ENCODE measurements at places on chromosomes 11 and 22.
A peak's percentile ranks its signal among the peaks of the same experiment; 100 is the strongest.

- DNase-seq: no peak
These were observed 37.0 kb upstream of the MICAL2 start for GRCh38 chr11:12073436-12073835.

DNA sequence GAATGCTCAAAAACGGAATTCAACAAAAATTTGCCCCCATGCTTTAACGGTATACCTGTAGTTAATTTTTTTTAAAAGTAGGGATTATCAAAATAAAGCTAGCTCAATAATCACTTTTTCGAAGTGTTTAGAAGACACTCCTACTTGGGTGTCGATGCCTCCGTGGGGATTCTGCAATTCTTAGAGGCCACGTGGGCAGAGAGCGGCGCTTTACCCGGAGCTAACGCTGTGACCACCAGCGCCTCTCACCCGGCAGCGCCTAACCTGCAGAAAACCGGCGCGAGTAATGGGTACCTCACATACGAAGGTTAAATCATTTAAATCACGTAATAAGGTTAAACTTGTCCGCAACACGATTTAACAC, 583 bp downstream of the TAF1D start:
- DNase-seq: peak; percentile 58

GRCh38 chr11:40185793-40186192, 1273.7 kb downstream of the LRRC4C start:
- no peak for DNase-seq

DNA sequence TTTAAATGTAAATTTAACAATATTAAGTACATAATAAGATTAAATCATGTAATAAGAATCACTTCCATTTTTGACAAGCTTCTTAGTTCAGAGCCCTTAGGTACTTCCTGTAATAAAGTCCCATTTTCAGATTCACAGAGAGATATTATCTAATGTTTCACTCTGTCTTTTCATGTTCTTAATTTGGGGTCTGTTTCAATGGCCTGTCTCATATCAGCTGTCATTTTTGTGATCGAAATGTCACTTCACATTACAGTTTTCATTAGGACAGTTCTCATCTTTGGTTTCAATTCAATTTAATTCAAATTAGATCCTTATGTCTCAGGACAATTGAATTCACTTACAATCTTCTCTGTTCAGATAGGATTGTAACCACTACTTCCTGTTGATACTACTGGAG, 22.6 kb upstream of the OLFML1 start:
- DNase-seq: no peak

DNA sequence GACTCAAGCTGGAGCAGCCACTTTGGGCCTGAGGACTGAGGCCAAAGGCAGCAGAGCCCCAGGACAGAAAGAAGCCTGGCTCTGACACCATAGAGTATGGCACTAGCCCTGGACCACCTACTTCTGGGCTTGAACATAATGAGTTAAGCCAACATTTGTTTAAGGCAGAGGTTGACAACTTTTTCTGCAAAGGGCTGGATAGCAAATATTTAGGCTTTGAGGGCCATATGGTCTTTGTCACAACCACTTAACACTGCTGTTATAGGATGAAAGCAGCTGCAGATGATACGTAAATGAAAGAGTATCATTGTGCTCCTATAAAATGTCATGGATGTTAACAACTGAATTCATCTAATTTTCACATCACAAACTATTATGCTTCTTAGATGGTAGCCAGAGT, 16.6 kb downstream of the OSBP start:
- no peak for DNase-seq

DNA sequence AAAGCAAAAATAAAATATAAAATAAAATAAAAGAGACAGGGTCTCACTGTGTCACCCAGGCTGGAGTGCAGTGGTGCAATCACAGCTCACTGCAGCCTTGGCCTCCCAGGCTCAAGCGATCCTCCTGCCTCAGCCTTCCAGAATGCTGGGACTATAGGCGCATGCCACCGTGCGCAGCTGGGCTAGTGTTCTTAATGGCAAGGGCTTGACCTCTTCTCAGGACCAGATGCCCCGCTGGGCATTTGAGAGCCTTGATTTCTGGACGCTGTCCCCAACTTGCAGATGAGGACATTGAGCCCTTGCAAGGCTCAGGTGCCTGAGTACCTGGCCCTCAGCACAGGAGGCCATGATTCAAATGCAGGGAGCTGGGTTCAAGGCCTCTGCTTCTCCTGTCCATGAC, 82.6 kb downstream of the DHCR7 start:
- no peak for DNase-seq

- DNase-seq: no peak
These were observed 5.2 kb upstream of the ZC3H12C start for GRCh38 chr11:110087812-110088534.

Data from NCI-H2171 treated with DMSO at 0.1 percent for 48 hours (cell line).